H1 (cell line): ENCODE measurements at places on chromosomes 5 and 9. TPM values are rescaled to one million over a fixed set of nuclear protein-coding genes. Genes with fewer than 3 reads are reported as not detected.
A peak's percentile ranks its signal among the peaks of the same experiment; 100 is the strongest.

GNG10 gene
- 28.5 and 30.5 TPM in 2 replicates for total RNA-seq

DNA sequence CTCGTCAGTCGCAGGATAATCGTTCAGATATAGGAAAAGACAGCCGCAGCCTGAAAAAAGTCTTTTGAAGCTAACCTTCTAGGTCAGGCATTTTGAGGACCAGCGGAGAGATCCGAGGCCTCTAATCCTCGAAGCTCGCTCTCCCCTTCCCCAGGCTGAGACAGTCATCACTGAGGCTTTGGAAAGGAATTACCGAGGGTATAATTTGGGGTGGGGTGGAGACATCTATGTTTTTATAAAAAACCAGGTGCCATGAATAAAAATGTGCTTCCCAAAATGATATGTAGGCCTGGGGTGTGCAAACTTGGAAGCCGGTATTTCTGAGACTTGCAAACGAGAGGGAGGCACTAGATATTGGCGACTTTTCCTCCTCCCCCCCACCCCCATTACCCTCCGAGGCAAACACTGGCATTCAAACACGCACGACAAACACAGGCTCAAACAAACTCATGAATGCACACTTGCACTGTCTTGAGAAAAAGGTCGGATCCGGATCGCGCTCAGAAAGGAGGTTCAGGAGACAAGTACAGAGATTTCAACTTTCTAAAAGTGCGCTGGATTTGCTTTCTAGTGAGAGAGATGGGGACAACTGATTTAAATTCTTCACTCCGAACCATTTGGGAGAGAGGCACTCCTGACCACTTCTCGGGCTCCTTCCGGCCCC is 935 bp upstream of the MSX2 start:
- no peaks in the 10 kb centered on the region for H3K36me3 ChIP-seq
- H3K4me3 ChIP-seq: peak overlapping the region; percentile 61
- H3K27me3 ChIP-seq: peaks cover 97% of the 10 kb centered on the region
- peaks cover 17% of the 10 kb centered on the region for H3K4me1 ChIP-seq
- DNase-seq: no peak

- H3K4me1 ChIP-seq: no peaks in the 10 kb centered on the region
- no peaks in the 10 kb centered on the region for H3K36me3 ChIP-seq
- H3K27me3 ChIP-seq: no peaks in the 10 kb centered on the region
Measured at GRCh38 chr5:103291606-103292005, 33.0 kb downstream of the MACIR start.

DNA sequence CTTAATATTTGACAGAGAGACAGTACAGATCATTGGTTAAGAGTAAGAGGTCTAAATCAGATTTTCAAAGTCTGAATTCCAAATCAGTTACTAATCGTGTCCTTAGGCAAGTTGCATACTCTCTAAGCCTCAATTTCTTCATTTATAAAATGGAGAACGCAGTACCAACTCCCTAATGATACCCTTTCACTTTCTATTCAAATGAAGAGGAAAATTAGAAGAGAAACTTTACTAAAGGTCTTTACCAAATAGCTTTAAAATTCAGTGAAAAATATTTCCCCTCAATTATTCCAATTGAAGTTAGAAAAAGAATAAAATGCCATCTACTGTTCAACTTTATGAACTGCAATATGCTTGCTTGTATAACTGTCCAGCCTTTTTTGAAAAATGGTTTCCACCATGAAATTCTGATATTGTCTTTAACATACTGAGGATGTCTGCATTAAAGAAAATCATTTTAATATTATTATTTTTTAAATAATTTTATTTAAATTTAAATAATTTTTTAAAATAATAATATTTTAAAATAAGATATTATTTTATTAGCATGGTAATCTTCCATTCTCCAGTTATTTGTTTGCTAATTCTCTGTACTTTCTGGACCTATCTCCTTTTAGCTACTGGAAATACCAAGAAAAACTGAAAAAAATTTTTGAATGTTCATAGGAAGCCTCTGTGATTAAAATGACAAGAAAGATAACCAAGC is 36.0 kb downstream of the POC5 start:
- no peak overlapping the region for H3K4me3 ChIP-seq
- no peak overlapping the region for H3K27ac ChIP-seq
- H3K27me3 ChIP-seq: no peaks in the 10 kb centered on the region
- peaks cover 6% of the 10 kb centered on the region for H3K36me3 ChIP-seq
